ENCODE measurements at places on chromosomes 16 and 17.

- peak; percentile 37 for DNase-seq
Measured at GRCh38 chr17:50056961-50057330, 1.0 kb downstream of the ITGA3 start.

- DNase-seq = no peak
Measured at GRCh38 chr16:24667244-24667764, 62.1 kb upstream of the TNRC6A start.

- peak; percentile 72 for DNase-seq
Measured at GRCh38 chr16:1378804-1379303, 27.1 kb downstream of the GNPTG start.

DNA sequence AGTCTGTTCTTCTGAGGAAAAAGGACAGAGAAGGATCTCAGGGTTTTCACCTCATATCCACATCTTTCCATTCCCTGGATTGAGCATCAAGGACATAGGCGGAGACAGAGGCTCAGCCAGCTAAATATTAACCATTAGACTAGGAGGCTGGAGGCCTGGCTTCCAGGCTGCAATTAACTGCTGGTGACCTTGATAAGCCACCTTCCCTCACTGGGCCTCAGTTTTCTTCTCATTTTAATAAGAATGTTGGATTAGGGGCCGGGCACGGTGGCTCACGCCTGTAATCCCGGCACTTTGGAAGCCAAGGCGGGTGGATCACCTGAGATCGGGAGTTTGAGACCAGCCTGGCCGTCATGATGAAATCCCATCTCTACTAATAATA, 25.6 kb upstream of the CNOT1 start:
- DNase-seq = no peak

- peak; percentile 83 for DNase-seq
Measured at GRCh38 chr17:72126575-72127486, 6.0 kb downstream of the SOX9 start.

DNA sequence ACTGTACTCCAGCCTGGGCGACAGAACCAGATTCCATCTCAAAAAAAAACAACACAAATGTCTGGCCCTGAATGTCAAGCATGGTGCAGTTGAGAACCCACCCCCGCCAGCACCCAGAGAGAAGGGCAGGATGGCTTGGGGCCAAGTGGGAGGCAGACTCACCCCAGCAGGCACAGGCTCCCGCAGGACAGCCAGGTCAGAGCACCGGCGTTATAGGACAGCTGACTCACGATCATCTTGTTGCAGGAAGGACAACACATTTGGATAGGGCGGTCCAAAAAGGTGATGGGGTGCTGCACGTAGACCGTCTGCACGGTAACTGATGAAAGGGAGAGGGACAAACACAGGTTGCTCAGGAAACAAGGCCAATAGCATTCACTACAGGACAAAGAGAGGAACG, 33.3 kb downstream of the LITAF start:
- no peak for DNase-seq

Data from H4 (cell line).